HFFc6 (cell line): ENCODE measurements at places on chromosomes 3 and 15. TPM values are rescaled to one million over a fixed set of nuclear protein-coding genes. Genes with fewer than 3 reads are reported as not detected.

GRCh38 chr3:145519398-145520047 lies 641.5 kb downstream of the PLOD2 start:
- DNase-seq = no peak

DNA sequence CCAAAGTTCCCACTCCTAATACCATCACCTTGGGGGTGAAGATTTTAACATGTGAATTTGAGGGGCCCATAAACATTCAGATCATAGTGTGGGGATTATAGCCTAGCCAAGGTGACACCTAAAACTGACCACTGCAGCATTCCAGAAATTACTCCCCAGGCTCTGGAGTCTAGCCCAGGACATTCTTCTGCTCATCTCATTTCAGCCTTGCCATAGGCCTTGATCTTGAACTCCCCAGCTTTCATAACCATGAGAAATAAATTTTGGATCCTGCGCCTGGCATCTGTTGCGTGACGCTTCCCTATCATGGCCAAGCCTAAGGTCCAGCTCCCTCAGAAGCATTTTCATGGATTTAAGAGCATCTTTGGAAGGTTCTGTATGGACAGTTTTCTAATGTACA lies 502.9 kb upstream of the THBS1 start:
- no peak for DNase-seq

DNA sequence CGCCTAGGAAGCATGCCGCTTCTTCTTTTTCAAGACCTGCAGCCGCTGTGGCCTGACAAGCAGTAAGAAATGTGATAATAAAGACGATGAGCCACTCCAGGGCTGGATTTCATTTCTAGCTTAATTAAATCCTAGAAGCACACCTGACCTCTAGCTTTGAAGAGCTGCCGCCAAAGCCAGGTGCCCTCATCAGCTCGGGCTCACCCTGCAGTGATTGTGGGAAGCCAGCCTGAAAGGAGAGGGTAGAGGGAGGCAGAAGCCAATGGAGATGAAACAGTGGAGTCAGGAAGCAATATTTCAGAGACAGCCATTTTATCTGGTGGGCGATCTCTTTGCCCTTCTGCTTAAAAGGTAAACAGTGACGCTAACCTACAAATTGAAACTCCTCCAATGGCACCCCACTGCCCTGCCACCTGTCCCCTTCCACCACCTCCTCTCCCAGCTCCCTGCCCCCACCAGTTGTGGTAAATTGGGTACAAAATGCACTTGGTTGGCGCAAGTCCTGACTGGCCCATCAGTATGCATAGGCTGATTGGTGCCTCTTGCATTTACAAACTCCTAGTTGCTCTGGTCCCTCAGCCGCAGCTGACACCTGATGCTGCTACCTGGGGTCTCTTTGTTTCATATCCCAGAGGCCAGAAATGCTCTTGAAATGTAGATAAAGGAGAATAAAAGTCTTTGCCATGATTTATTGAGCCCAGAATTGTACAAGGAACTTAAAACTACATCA lies 385.3 kb downstream of the PDCD6IP start:
- DNase-seq = no peak

- no peak for DNase-seq
Measured at GRCh38 chr3:142492184-142492583, 44.3 kb upstream of the XRN1 start.

GRCh38 chr3:49406571-49407565 lies 4.9 kb downstream of the RHOA start:
- DNase-seq = no peak

- DNase-seq = no peak
Measured at GRCh38 chr3:99551520-99551919, 86.9 kb upstream of the COL8A1 start.

Gene ONECUT1
- 0.17 TPM in 1 of 2 replicates, not detected in the other for total RNA-seq

GRCh38 chr3:189787632-189788031 lies 156.4 kb downstream of the TP63 start:
- no peak for DNase-seq

Gene SMCO1
- total RNA-seq = not detected in 3 replicates

Gene ZNF35
- total RNA-seq = 7.6 to 11.1 TPM (median 9.3 TPM) in 3 replicates

- no peak for DNase-seq
Measured at GRCh38 chr3:52959773-52960172, 62.4 kb upstream of the STIMATE start.

DNA sequence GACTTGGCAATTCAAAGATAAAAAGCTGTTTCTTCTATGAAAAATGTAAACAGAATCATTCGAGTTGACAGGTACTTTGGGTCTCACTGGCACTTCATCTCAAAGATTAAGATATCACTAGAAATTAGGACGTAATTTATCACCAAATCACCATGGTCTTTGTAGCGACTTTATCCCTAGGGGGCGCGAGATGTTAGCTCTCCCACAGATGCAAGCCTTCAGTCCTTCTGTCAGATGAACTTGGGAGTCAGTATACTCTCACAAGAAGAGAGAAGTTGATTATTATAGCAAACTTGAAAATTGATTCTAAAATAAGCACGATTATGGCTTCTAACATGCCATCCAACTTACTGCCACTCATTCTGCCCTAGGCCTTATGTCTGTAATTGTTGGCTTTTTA lies 150.3 kb downstream of the ALCAM start:
- DNase-seq = no peak

Gene SST
- not detected in 3 replicates for total RNA-seq

- peak; percentile 14 for DNase-seq
Measured at GRCh38 chr15:70376929-70377691, 279.4 kb upstream of the TLE3 start.

DNA sequence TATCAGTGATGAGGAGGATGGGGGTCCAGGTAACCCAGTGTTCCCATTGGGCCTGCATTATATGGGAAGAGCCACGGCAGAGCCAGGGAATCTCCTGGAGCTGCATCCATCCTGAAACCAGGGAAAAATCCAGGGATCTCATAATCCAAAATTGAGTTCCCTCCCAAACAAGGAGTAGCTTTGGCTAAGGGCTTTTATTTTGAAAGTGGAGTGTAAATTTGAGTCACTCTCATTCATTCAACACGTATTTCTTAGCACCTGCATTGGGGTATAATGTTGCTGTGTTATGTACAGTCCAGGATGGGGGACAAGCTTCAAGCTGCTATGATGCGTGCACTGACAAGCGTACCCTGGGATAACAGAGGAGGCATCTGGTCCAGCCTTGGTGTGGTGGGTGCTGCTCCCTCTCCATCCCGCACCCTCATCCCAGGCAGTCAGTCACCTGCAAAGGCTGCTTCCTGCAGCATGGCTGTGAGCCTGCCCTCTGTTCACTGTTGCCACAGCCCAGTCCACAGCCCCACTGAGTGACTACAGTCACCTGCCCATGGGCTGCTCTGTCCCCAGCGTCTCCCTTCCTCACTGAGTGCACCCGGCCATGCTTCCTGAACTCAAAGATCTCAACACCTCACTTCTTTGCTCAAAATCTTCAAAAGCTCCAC lies 135.6 kb downstream of the OPA1 start:
- no peak for DNase-seq

GRCh38 chr3:134905647-134905935 lies 110.5 kb downstream of the EPHB1 start:
- no peak for DNase-seq

Gene MUC20
- 0.51 TPM in 1 of 3 replicates, not detected in the others for total RNA-seq

- no peak for DNase-seq
Measured at GRCh38 chr3:122825460-122825859, 30.6 kb downstream of the SLC49A4 start.

Gene CPNE9
- not detected in 3 replicates for total RNA-seq

DNA sequence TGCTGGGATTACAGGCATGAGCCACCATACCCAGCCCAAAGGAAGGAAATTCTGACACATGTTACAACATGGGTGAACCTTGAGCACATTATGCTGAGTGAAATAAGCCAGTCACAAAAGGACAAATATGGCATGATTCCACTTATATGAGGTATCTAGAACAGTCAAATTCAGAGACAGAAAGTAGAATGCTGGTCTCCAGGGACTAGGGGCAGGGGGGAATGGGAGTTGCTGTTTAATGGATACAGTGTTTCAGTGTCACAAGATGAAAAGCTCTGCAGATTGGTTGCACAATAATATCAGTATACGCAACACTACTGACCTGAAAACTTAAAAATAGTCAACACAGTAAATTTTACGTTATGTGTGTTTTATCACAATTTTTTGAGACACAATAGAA lies 4.1 kb downstream of the SPATA12 start:
- DNase-seq = no peak

GRCh38 chr3:153628591-153628990 lies 466.6 kb downstream of the RAP2B start:
- DNase-seq = no peak

Gene HRG
- total RNA-seq = not detected in 3 replicates

Gene CHRNA5
- 0.87 to 2.9 TPM (median 1.5 TPM) in 3 replicates for total RNA-seq

- peak; percentile 97 for DNase-seq
Measured at GRCh38 chr3:120160050-120160449, 65.8 kb upstream of the GSK3B start.

GRCh38 chr3:32398531-32398930 lies 6.9 kb downstream of the CMTM7 start:
- no peak for DNase-seq

Gene OR5K2
- not detected in 3 replicates for total RNA-seq

DNA sequence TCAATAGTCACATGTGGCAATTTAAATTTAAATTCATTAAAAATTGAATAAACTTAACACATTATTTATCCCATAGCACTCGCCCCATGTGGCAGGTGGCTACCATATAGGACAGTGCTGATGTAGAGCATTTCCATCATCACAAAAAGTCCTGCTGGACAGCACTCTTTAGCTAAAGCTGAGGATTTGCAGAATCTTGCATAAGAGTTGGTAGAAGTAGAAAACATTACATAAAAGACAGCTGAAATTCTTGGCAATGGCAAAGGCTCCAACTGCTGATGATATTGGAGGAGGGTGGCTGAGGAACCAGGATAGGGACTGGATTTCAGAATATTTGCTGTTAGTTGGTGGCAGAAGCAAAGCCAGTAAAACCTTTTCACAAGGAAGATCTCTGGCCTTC lies 230.7 kb upstream of the SATB1 start:
- no peak for DNase-seq

- no peak for DNase-seq
Measured at GRCh38 chr15:37098468-37099318, 1.7 kb downstream of the MEIS2 start.

Gene GABRB3
- 0.46 to 4.0 TPM (median 3.9 TPM) in 3 replicates for total RNA-seq

- peak; percentile 15 for DNase-seq
Measured at GRCh38 chr3:58528629-58529028, 8.4 kb downstream of the ACOX2 start.

- no peak for DNase-seq
Measured at GRCh38 chr3:79157191-79157590, 610.6 kb downstream of the ROBO1 start.

GRCh38 chr3:150172356-150172755 lies 201.7 kb upstream of the PFN2 start:
- DNase-seq = no peak

Gene FSIP1
- 1.4 to 2.0 TPM (median 1.4 TPM) in 3 replicates for total RNA-seq

DNA sequence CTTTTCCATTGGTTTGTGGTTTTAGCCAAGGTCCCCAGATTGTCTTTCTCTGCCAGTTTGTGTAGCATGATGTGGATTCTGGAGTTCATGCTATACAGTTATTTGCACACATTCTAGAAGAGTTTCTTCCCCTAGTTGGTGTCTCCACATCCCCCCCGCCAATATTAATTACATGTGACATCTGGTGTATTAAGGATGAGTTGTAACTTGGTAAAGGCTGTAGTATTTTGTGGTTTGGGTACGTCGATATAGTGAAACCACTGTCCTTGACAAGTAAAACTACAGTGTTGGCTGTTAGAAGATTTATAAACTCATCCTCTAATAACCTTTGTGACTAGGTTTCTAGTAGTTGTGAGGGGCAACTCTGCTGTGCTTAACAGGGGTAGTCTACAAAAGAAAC lies 23.7 kb upstream of the P4HTM start:
- DNase-seq = no peak

DNA sequence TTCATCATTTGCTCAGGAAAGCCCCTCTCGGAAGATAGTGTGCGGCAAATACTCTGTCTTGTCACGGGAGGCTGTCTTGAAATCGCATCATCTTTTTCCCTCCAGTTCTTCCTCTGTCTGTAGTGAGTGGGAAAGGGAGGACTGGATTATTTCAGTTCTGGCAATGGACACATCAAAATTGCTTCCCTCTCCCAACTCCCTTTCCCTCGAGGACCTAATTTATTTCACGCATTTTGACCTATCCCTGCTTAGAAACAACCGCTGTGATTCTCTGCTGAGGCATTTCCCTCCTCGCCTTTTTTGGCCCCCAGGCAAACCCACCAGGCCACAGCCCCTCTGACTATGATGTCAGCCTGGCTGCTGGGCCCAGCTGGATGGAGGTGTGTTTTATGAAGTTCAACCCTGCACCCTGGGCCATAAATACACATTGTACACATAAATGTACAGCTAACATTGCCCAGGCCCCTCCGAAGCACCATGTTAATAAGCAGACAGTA lies 138.7 kb upstream of the LRTM1 start:
- no peak for DNase-seq

DNA sequence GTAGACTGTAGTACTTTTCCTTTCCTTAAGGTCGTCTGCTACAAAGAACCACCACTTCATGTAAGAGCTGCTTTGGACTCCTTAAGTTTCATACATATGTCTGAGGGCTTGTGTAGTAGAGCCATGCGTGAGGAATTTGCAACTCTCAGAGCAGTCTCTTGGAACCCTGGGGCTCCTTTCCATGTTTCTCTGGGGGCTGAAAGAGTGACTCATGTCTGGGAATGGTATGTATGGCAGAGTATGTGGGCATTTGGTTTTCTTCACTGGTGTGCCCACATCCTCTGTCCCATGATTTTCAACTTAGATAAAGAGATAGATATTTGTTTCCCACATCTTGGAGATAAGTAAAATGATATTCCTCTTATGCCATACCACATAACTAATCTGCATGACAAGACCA lies 20.6 kb upstream of the RBM5 start:
- DNase-seq = peak; percentile 38

Gene ATR
- 20.2 to 25.6 TPM (median 20.6 TPM) in 3 replicates for total RNA-seq

Gene SRGAP3
- total RNA-seq = 0.47 to 0.92 TPM (median 0.69 TPM) in 3 replicates

Gene NDUFB4
- 154 to 191 TPM (median 176 TPM) in 3 replicates for total RNA-seq

- peak; percentile 29 for DNase-seq
Measured at GRCh38 chr3:153291059-153291685, 129.1 kb downstream of the RAP2B start.

DNA sequence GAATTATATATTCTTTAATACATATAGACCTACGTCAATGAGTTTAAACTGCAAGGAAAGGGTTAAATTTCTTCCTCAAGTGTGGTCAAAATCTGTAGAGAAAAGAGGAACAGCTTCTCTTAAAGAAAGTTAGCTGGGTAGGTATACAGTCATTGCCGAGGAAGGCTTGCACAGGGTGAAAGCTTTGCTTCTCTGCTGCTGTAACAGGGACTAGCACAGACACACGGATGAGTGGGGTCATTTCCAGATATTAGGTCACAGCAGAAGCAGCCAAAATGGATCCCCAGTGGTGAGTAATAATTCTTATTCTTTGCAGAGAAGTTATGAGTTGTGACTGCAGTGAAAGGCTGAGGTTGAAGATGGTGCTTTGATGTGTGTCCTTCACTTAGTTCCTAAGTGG lies at the start of gene CD86:
Gene CD86 (plus strand): TSS at position 148 of the 400 bp plus-strand sequence. CDS start 128 bp downstream, at position 276.
- DNase-seq = no peak

DNA sequence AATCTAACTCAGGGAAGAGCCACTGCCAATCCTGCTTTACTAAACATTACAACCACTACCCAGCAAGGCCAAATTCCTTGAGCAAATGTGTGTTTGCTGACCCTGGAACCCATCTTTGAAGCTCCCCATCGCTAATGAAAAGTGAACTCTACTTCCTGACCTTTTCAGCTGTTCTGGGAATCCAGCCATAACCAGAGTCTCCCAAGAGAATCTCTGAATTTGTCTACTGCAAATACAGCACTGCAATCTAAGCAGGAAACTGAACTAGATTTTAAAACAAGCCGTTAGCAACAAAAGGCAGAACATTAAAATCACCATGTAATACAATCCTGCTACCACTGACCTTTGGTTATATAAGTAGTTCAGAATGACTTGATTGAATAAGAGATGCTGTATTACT lies 309.2 kb downstream of the MAGI1 start:
- peak; percentile 57 for DNase-seq
